ENCODE measurements at places on chromosomes 1 and 21.

DNA sequence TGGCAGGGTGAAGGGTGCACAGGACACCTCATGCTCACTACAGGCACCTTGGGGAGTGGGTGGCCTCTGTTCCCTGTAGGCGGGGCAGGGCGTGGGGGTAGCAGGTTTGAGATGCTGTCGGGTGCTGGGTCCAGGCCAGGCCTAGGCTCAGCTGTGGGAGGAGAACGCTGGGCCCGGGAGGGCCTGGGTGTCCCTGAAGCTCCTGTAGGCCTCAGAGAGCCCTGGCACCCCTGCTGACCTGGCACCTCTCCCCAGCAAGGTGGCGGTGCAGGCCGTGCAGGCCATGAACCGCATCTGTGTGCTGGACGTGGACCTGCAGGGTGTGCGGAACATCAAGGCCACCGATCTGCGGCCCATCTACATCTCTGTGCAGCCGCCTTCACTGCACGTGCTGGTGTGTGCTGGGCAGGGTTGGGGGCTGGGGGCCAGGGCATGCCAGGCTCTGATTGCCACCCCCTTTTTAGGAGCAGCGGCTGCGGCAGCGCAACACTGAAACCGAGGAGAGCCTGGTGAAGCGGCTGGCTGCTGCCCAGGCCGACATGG lies 2.5 kb upstream of the GJC2 start:
- no peak for DNase-seq

- no peak for DNase-seq
Measured at GRCh38 chr1:68293122-68293521, 60.8 kb upstream of the WLS start.

- no peak for DNase-seq
Measured at GRCh38 chr1:55309053-55309452, 93.9 kb upstream of the USP24 start.

DNA sequence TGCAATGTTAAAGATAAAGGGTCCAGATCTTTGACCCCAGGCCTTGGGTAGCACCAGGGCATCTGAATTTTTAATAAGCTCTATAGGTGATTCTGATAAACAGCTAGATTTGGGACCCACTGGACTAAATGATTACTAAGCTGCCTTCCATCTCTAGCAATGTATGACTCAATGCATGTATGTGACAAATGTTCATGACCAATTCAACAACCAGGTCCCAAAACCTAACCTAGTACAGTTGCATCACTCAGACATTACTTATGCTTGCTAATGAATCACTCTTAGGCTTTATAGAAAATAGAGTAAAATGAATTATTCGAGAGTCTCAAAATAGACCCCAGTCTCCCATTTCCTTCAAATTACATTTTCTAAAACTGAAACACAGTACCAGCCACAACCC lies 35.5 kb downstream of the RCAN1 start:
- DNase-seq = no peak

- DNase-seq = no peak
Measured at GRCh38 chr1:32249831-32250525, 1.1 kb upstream of the LCK start.

GRCh38 chr1:58568271-58568860 lies 8.7 kb downstream of the TACSTD2 start:
- DNase-seq = no peak

GRCh38 chr1:219299420-219299819 lies 125.7 kb downstream of the LYPLAL1 start:
- no peak for DNase-seq

DNA sequence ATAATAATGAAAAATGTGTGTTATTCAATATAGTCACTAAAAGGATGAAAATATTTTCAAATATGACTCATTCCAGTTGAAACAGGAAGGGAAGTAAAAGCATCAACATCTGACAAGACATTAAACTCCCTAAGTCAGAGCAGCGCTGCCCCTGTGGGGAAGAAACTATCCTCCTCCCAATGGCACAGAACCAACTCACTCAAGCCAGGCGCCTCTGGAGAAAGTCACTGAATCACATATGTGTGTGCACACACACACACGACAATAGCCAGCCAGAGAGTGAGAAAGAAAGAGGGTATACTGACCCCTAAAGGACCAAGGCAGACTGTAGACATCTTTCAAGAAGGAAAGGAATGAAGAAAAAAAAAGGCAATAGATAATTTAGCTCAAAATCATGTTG lies 126.9 kb downstream of the SETD4 start:
- no peak for DNase-seq

DNA sequence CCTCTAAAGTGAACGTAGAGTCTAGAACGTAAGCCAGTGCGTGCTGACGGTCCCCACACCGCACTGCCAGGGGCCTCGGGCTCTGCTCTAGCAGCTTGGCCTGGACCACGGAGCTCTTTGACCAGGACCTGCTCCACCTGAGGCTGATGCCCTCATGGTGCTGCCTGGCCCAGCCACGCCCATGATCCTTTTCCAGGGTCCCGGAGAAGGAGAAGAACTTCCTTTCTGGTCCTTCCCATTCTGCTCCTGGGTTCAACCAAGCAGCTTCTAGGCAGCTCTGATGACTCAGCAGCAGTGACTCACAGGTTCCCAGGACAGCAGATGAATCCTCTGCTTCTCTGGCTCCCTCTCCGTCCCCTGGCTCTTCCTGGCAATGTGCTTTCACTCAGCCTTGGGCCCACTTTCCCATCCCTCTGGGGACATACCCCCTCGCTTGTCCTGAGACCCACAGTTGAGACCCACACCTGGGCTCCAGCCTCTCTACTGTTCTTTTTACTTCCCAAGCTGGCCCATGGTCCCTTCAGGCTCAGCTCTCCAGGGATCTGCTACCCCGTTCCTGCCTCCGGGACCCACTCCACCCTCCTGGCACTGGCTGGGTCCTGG lies 246.3 kb upstream of the RAB4A start:
- DNase-seq = no peak

- no peak for DNase-seq
Measured at GRCh38 chr1:9280015-9280860, 12.5 kb upstream of the SPSB1 start.

GRCh38 chr1:18419113-18419844 lies 61.5 kb upstream of the KLHDC7A start:
- no peak for DNase-seq

- peak; percentile 9 for DNase-seq
Measured at GRCh38 chr1:99264201-99265021, at the start of gene PLPPR4. Gene PLPPR4, plus strand, starts transcription at chr1:99264492. Its CDS starts 102 bp downstream, at chr1:99264594.

- no peak for DNase-seq
Measured at GRCh38 chr1:64404202-64404601, 65.7 kb upstream of the CACHD1 start.

GRCh38 chr1:161307892-161308638 lies 1.7 kb downstream of the MPZ start:
- no peak for DNase-seq

- no peak for DNase-seq
Measured at GRCh38 chr1:204343802-204344201, 15.9 kb downstream of the PLEKHA6 start.

DNA sequence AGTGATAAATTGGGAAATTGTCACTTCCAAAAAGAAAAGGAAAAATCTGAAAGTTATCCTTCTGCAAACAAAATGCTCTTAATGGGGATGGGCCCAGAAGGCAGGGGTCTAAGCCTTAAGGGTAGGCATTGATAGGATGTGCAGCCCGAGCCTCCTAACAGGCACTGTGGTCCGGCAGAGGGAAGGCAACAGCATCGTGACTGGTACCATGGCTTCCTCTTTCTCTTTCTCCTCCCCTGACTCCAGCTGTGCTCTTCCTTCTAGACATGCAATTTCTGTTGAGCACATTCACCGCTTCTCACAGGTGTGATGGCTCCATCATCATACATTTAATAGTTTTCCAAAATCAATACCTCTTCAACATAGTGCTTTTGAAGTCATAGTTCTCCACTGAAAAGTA lies 91.5 kb downstream of the SELENOF start:
- no peak for DNase-seq

- DNase-seq = no peak
Measured at GRCh38 chr1:224259986-224260385, 70.0 kb downstream of the NVL start.

DNA sequence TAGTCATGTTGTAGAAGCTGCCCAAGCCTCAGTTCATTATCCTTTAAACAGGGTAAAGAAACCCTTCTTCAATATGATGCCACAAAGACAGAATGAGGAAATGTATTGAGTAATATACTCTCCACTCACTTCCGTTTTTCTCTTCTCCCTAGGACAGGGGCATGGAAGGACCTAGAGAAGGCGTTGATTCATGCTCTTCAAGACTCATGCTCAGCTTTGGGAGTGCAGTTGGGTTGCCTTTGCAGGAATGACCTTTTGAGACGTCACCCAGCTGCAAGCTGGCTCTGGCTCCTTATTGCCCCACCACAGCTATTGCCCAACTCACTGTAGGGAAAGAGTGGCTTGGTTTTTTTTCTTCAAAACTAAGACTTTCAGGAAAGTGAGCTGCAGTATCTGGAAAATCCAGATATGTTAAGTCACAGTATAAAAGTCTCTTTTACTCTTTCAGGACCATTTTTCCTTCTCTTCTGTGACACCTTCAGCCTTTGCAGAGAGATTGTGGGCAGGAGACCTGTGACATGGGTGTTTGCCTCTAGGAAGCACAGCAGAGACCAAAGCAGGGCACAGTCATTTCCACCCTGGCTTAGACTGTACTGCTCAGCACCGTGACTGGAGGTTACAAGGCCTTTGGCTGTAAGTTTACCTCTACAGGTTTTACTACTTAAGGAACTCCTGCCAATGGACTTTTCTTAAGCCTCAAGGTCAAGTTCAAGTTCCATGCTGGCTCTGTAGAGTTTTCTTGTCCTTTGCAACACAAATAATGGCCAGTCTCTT lies 39.5 kb downstream of the XCL2 start:
- DNase-seq = no peak

DNA sequence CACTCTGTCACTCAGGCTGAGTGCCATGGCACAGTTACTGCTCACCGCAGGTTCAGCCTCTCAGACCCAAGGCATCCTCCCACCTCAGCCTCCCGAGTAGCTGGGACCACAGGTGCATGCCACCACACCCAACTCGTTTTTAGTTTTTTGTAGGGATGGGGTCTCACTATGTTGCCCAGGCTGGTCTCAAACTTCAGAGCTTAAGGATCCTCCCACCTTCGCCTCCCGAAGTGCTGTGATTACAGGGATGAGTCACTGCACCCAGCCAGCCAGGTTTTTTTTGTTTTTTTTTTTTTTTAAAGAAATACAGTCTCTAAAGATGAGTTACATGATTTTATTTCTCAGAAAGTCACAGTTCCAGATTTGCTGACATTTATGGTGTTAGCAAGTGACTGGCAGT lies 29.0 kb downstream of the BACE2 start:
- no peak for DNase-seq

GRCh38 chr1:4515727-4516289 lies 138.6 kb upstream of the AJAP1 start:
- DNase-seq = no peak

DNA sequence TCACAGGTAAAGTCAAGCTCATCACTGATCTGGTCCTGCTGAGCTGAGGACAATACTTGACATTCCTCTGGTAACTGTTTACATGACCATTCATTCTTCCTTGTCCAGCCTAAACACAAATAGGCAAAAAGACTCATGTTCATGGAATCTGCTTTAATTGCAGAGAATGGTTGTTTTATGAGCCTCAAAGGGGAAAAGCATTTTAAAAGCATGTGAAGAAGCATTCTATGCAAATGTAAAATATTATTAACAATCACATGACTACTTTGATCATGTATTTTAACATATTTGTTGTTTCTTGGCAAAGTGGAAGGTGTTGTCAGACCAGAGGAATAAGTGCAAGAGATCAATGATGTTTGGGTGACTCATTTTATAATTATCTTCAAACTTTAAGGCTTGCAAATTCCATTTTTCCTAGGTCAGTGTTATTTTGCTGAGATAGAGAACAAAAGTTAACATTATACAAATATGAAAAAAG lies 133.7 kb downstream of the RUNX1 start:
- no peak for DNase-seq

GRCh38 chr1:209626346-209627026 lies 25.7 kb downstream of the LAMB3 start:
- no peak for DNase-seq

- no peak for DNase-seq
Measured at GRCh38 chr21:41583274-41583790, 75.4 kb upstream of the TMPRSS2 start.

DNA sequence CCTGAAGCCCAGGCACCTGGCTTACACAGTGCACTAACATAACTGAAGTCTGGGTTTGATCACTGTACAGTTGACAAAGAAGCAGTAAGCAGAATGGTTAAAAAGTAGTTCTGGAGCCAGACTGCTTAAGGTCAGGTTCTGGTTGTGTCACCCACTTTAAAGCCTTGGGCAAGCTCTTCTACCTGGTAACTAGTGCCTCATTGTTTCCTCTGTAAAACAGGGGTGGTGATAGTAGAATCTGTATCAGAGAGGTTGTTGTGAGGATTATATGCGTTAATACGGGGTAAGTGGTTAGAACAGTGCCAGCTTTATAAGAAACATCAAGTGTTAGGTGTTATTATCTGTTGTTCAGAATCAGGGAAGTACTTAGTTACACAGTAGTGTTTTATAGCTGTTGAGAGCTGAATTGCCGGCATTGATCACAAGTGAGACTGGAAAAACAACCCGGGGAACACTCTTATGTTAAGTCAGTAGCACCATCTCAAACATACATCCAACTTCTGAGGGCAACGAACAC lies 3.7 kb downstream of the BACH1 start:
- no peak for DNase-seq

GRCh38 chr1:145849356-145850160 lies 4.1 kb downstream of the NUDT17 start:
- DNase-seq = no peak
